Activated naive CD4-positive, alpha-beta T cell treated with anti-CD3 and anti-CD28 coated beads, Interleukin-2, amount 50 U/mL, for 16 hours (primary cell): ENCODE measurements at places on chromosomes 2 and 18.

GRCh38 chr18:8745355-8746014, 40.1 kb downstream of the MTCL1 start:
- no peak for DNase-seq

DNA sequence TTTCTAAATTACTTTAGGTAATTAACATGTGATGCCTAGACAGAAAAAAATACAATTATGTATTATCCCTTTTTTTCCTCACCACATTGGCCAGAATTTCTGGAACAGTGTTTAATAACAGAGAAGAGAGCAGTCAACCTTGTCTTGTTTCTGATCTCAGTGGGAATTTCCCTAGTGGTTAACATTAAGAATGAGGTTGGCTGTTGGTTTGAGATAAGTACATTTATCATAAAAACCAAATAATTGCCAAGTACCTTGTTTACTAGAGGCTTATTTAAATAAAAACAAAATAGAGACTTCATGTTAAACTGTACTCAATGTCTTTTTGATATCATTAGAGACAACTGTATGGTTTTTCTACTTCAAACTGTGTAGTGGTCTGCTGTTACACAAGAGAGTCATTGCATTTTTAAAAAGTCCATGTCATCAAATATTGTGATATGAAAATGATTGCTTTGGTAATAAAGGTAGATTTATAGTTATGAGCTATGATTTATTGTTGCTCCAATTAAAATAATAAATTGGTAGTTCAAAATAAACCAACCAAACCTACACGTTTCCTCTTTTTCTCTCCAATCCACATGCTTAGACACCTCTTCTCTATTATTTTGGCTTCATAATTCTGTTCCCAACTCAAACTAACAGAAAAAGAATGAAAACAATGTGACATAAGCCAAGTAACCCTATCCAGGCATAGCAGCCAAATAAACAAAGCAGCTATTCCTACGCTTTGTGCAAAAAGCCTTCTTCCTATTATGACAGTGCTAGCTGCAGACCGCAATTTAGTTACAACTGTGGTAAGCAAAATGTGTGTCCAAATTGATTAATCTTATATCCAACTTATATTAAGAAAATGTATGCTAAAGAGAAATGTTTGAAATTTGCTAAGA, 20.9 kb upstream of the TANK start:
- no peak for DNase-seq

GRCh38 chr2:25076749-25077148, 34.9 kb downstream of the EFR3B start:
- no peak for DNase-seq

DNA sequence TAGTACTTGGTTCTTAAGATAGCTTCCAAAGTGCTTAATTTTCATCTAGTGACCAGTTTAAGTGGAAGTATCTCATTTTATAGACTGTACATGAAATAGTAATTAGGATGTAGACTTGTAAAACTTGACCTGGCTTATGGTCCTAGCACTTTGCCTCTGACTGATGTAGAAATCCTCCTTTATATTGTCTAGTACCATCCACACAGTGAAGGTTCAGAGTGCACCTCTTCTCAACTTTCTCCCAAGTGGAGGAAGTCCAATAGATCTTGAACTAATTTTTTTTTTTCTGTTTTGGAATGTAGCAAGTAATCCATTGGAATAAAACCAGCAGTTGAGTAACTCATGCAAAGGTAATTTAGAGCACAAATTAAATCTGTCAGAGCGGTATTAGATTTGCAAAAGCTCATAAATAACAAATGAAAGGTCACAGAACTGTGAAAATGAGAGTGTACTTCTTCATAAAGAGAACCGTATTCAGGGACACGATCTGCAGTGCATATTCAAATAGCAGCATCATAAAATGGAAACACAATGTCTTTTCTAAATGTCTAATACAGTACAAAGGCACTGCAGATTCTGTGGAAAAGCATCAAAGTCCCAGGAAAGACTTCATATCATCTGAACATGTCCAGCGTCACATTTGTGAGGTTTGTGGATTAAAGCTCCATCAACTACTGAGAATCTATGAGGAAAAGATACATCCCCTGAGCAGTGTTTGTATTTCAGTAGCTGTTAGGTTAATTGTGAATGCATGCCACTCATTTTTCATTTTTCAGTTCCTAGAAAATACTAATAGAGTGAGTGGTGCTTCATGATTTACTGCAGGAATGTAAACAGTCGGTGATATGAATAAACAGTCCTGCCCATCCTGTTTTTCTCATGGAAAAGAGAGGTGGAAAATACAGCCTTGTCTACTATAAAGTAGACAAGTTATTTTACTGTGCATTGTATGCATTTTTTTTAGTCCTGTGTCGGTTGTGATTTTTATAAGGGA, 100.7 kb downstream of the LYPD6 start:
- no peak for DNase-seq

GRCh38 chr2:163633291-163633690, 102.5 kb downstream of the FIGN start:
- DNase-seq = no peak

GRCh38 chr2:136985044-136985443, 219.7 kb downstream of the THSD7B start:
- no peak for DNase-seq

DNA sequence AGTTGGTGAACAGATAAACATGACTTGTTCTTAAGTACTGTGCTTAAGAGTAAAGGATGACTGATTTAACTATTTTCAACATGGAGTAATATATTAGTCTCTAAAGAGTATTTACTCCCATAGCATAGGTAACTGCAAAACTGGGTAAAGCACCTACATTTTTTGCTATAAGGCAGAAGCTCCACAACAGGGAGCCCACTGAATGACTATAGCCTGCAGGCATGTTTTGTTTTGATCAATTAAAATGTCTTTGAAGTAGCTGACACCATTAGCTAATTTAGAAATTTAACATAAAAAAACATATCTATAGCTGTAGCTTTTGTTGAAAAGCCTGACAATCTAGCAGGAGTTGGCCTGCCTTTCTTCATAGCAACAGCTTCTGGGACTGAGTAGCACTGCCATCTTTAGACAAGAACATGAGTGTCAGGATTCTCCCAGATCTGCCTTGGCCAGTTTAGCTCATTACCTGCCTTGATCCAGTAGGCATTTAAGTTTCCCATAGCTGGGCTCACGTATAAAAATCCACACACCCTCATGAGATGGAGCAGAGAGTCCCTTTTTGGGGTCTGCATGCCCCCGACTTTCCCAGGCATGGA, 1935.1 kb upstream of the PIK3C3 start:
- no peak for DNase-seq

GRCh38 chr18:26480897-26481795, 67.2 kb downstream of the KCTD1 start:
- no peak for DNase-seq

- DNase-seq = peak; percentile 35
Measured at GRCh38 chr18:77124452-77124922, 8.1 kb downstream of the MBP start.

- no peak for DNase-seq
Measured at GRCh38 chr2:85828725-85829124, 60.1 kb downstream of the ST3GAL5 start.

DNA sequence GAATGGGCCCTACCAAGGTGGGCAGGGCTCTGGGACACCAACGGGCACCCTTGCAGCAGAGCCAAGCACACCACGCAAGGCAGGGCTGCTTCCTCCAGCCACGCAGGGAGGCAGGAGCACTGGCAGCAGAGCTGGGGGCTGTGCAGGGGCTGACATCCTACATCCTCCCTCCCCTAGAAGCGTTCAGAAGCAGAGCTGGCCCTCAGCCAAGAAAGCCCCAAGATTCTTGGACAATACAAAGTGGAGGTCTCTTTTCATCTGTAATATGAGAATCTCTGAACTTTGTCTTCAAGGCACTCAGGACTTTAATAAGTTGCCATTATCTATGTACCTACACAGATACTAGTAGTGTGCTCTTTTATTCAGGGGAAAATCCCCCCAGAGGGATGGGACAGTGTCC, 128.1 kb upstream of the AGAP1 start:
- DNase-seq = no peak

DNA sequence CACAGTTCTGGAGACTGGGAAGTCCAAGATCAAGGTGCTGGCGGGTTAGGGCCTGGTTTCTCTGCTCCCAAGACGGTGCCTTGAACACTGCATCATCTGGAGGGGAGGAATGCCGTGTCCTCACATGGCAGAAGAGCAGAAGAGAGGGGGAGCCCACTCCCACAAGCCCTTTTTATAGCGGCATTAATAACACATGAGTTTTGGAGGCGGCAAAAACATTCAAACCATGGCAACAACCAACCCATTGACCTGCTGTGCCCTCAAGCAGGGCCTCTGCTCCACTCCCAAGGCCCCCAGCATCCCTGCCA, 62.0 kb downstream of the SMAD7 start:
- DNase-seq = peak; percentile 0

GRCh38 chr2:183035954-183036669, 2.1 kb downstream of the NCKAP1 start:
- no peak for DNase-seq

- no peak for DNase-seq
Measured at GRCh38 chr2:45879406-45879805, 227.9 kb downstream of the PRKCE start.

- DNase-seq = no peak
Measured at GRCh38 chr18:36610661-36611060, 218.1 kb downstream of the TPGS2 start.

- no peak for DNase-seq
Measured at GRCh38 chr2:189582809-189583192, 2.2 kb upstream of the SLC40A1 start.

- DNase-seq = no peak
Measured at GRCh38 chr2:113124181-113124961, 3.0 kb upstream of the IL1RN start.

GRCh38 chr2:172307800-172308199, 119.6 kb upstream of the ITGA6 start:
- no peak for DNase-seq

DNA sequence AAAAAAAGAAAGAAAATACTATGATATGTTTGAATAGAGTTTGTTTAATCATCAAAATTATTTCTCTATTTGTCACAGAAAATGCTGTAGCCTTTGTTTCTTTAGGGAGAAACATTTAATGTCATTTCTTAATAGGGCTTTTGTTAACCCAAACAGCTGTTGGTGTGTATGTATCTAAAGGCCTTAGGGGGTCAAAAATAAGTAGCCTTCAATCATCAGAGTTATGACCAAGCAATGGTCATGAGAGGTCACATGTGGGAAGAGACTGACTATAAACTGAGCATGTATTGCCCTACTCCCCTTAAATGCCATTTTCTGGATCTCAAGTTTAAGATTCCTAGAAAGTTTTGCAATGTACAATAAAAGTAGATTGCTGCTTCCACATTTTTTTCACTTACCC, 22.7 kb downstream of the HNMT start:
- no peak for DNase-seq

GRCh38 chr2:183389546-183390080, 265.4 kb downstream of the NUP35 start:
- no peak for DNase-seq

DNA sequence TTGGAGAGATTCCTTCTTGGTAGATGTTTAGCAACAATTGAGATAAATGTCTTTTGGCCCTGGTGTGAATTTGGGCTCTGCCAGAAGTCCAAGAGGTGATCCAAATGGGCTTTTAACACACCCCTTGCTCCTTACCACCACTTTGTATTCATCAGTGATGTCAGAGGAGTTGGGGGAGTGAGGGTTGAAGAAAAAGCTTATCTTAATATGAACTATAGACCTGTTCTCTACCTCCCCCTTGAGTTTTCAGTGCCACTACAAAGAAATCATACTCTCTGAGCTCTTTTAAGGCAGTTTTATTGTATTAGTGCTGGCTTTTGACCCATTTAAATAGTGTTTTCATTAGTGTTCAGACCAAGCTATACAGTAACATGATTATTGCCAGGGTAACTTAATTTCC, 229.1 kb downstream of the PHLPP1 start:
- DNase-seq = no peak

DNA sequence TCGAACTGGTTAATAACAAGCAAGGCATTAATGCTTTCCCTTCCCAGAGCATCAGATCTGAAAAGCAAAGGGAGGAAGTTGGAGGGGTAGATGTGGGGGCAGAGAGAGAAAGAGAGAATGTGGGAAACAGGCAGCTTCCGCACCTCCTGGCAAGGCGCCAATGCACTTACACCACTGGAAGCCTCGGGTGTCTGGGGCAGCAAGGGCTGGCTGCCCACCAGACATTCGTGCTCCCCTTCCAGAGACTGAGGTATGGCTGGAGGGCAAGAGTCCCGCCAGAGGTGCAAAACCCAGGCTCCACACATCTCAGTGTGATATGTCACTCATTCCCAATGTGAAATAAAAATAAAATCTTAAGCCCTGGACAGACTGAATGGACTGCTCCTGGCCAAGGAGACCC, 46.4 kb downstream of the TEX51 start:
- no peak for DNase-seq

DNA sequence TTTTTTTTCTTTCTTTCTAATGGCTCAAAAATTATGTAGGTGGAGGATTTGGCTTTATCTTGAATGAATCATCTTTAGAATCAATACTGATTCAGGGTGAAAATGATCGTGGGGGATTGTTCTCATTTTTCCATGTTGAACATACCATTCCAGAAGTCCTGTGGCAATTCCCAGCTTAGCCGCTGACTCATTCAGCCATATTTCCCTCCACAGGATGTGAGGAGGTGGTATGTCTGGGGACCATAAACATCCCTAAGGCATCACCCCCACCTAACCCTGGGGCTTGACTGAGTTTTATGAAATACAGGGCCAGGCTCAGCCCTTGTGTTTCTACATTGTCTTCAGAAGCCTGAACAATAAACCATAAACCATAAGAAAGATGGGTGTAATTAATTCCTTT, 92.7 kb upstream of the FN1 start:
- no peak for DNase-seq

- DNase-seq = no peak
Measured at GRCh38 chr2:110677080-110677479, 783 bp downstream of the BUB1 start.

DNA sequence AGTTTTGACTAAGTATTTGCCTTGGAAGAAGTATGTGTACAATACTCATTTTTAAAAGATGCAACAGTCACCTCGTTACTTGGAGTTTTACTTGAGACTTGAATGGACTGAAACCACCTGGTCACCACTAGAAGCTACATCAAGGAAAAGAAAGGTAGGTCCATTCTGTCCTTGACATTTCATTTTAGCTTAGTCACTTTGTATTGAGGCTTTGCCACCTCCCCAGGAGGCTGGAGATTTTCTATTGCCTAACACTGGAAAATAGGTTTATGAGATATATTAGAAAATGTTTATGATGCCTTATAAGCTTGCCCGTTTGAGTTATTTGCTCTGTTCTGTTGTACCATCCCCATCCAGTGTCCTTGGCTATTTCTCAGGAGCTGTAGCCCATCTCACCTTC, 107.9 kb upstream of the ETAA1 start:
- no peak for DNase-seq

- no peak for DNase-seq
Measured at GRCh38 chr18:9535430-9535991, 60.2 kb downstream of the RALBP1 start.
